ENCODE measurements at places on chromosomes 3 and 15.

DNA sequence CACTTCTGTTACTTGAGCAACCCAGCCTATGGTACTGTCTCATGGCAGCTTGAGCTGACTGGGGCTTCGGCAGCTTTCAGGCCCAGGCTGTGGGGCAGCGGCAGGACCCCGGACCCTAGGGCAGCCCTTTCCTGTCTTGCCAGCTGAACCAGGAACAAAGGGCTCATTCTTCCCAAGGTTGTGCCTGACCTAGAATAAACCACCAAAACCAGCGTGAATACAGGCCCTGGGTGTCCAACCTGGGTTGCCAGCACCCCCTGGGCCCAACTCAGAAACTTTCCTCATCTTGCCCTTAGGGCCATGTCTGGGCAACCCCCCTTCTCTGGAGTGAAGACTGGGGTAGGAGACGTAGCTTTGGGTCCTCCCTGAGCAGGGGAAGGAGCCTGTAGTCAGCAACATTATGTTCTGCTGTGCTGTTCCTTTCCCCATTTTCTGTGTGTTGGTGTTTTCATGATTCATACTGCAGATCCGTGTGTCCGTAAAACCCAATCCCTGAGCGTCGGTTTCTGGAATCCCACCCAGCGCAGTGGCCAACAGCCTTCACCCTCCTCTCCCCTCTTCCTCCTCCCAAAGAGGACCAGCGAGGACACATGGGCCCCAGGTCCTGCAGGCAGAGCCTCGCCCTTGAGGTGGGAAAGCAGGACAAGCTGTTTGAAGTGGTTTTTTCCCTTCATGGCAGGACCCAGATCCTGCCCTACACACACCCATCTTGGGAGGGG, 33.5 kb downstream of the TKT start:
- no peak for DNase-seq

- DNase-seq: peak; percentile 64
These were observed 1.5 kb downstream of the MSL2 start for GRCh38 chr3:136194409-136195257.

DNA sequence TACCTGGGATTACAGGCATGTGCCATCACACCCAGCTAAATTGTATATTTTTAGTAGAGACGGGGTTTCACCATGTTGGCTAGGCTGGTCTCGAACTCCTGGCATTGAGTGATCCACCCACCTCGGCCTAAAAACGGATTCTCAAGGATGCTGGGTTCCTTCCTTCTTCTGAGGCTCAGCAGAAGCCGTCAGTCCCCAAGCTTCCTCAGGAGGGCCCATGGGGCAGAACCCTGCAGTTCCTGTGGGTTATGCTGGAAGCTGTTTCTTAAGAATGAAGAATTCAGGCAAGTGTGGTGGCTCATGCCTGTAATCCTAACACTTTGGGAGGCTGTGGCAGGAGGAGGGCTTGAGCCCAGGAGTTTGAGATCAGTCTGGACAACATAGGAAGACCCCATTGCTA, 29.0 kb upstream of the ZNF710 start:
- DNase-seq: no peak

DNA sequence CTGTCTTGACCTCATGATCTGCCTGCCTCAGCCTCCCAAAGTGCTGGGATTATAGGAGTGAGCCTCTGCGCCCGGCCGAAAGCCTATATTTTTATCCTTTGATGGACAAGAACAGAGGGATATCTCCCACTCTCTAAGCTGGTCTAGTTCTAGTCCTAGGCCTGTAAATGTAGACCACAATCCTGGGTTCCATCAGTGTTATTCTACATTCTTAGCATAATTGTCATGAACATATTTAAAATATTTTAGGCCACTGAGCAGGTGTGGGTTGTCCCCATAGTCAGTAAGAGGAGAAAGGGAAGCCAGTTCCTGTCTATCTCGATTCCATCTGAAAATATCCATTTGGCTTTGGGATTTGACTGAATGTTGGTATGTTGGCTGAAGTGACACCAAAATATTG, 118.1 kb downstream of the EBLN2 start:
- DNase-seq: no peak

- DNase-seq: no peak
These were observed 345.2 kb downstream of the VPS13C start for GRCh38 chr15:61715082-61715481.

DNA sequence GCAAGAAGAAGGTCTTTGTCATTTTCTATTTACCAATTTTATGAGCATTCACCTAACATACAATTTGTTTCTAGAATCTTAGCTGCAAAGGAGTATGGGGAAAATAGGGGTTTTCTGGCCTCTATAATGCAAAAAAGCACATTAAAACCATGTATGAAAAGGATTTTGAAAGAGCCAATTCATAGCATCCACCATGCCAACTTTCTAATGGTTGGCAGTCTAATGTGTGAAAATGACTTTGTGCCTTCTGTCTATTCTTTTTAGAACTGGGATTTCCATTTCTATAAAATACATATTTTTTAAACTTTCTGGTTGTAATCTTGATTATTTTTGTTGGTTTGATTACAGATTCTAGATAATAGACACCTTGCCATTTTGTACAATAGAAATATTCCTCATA, 333.7 kb upstream of the CNTN6 start:
- DNase-seq: no peak

DNA sequence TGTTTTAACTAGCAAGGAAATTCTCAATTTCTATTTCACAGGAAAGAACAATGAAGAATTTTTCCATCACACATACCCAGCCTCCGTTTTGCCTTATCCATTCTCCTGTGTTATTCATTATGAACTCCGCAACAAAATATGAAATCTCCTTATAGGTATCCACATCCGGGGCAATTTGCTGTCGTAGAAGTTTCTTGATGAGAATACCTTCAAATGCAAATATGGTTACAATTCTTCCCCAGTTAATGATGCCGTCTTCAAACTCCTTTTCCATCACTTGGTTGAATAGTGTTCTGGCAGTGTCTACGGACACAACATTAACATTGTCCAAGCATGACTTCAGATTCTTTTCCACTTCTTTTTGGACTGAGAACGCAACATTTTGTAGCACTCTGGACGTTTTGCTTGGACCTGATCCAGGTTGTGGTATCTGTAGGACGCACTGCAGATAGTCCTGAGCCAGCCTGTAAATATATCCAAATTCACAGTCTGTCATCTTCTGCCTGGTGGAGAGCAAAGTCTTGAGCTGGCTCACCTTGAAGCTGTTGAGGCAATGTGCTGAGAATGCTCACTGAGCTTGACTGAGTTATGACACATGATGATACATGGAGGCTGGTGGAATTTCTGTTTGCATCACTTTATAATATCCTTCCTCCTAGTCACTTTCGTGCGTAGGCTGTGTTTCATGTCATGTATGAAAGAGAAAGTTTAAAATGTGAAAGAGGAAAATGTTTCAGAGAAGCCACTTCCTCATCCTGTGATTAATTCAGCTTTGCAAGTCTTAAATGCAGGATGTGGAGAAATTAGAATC, at the start of gene BCL2A1:
BCL2A1 (minus strand) TSS at position 573 of the 811 bp plus-strand sequence; CDS start at position 496, 77 bp downstream.
- peak; percentile 32 for DNase-seq

DNA sequence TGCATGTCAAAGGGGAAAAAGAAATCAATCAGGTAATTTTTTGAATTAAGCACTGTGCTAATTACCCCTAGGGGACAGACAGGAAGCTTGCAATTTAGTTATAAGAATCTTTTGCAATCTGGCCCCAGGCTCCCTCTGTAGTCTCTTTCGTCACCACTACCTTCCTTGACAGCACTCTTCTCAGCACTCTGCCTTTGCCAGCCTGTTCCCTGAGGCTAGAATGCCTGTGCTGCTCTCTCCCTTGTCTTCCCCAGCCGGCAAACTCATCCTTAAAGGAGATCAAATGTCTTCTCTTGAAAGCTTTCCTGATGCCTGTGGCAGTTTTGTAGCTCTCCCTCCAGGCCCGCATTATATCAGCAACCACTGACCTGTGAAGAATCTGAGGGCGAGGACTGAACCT, 32.4 kb upstream of the PRTG start:
- DNase-seq: no peak

DNA sequence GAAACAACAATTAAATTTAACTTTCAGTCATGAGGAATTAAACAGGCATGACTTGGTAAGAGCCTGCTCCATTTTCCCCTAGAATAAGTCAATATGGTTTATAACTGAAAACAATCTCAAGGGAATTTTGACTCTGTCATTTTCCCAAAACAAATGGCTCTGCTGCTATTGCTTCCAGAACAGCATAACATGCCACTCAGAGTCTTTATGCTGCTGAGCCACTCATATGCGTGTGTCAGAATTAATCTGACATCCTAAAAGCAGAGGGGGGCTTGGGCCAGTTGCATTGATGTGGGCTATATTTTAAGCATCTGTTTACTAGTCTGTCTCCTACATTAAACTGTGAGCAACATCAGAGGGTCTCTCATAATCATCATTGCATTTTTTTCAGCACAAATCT, 111.1 kb upstream of the ABI3BP start:
- no peak for DNase-seq

GRCh38 chr3:187840856-187841255, 95.6 kb upstream of the BCL6 start:
- no peak for DNase-seq

DNA sequence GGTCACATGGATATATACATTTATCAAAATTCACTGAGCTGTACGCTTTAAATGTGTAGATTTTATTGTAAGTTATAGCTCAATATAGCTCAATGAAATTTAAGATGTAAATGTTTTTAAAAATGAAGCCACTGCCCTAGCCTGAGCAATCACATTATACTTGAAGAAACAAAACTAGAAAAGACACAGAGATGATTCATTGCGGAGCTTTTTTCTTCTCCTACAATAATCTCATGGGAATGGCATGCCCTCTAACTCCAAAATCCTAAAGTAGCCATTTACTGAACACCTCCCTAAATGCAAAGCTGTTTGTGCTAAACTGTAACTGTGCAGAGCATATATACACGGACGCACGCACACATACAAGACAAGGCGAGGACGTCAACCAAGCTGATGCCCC, 84.2 kb downstream of the MYO9A start:
- DNase-seq: no peak

- DNase-seq: no peak
These were observed 5.5 kb downstream of the CHSY1 start for GRCh38 chr15:101246391-101246790.

DNA sequence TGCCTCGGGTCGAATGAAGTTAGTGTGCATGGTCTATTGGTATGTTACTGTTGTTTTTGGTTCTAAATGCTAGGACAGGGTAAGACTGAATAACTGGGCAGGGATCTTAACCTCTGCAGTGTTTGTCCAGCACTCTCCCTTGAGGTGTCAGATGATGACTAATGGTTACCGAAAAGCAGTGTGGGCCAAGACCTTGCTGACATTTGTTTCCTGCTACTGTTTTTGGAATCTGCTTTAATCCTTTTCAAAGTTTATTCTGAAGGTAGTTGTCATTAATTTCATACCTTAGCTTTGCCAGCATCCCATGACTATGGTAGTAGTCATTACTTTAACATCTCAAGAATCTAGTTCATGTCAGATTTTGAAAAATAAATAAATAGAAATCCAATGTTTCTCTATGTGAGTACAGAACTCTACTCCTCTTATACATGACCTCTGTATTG, 117.0 kb downstream of the P3H2 start:
- DNase-seq: no peak

- DNase-seq: no peak
These were observed 407.1 kb downstream of the LSAMP start for GRCh38 chr3:116037954-116038911.

DNA sequence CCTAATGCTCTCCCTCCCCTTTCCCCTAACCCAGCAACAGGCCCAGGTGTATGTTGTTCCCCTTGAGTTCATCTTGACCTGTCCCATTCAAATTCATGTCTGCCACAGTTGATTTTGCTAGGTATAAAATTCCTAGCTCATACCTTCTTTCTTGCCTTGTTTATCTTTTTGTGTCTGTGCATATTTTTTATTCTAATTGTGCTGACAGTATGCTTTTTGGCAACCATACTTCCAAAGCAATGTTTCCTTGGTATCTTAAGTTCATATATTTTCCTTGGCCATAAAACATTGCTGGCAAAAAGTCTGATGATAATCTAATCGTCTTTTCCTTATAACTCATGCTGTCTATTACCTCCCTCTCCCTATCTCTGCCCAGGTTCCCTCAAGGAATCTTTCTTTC, 15.5 kb downstream of the LNP1 start:
- DNase-seq: no peak

DNA sequence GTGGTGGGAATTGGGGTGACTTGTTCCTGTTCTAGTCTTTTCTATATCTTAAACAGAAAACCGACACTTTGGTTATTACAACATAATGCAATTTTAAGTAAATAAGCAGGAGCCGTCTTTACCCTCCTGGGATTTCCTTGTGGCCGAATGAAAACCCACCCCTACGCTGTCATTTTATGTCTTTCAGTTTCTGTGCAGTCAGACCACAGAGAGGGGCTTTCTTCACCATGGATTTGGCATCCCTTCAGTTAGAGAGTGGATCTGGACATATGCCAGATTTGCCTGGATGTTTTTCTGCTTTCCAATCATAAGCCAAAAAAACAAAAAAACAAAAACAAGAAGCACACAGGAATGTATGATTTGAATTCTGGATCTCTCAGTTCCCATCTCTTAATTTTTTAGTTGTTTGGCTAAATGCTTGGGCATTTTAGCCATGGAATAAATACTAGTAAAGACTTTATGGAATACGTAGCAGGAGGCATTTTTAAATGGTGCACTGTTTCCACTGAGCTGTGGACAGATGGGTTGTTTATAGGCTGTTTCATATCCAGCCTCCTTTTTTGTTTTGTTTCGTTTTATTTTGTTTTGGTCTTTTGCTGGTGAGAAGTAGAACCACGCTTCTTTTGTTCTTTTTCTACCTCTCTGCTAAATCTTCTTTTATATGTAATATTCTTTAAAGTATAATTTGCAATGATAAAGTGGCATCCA, 272.9 kb downstream of the FEZF2 start:
- DNase-seq: no peak

Measured in activated gamma-delta T cell treated with Interleukin-2 at 50 U/mL for 16 hours (primary cell).